CD4-positive, alpha-beta memory T cell (primary cell): ENCODE measurements at places on chromosomes 7 and 10.

DNA sequence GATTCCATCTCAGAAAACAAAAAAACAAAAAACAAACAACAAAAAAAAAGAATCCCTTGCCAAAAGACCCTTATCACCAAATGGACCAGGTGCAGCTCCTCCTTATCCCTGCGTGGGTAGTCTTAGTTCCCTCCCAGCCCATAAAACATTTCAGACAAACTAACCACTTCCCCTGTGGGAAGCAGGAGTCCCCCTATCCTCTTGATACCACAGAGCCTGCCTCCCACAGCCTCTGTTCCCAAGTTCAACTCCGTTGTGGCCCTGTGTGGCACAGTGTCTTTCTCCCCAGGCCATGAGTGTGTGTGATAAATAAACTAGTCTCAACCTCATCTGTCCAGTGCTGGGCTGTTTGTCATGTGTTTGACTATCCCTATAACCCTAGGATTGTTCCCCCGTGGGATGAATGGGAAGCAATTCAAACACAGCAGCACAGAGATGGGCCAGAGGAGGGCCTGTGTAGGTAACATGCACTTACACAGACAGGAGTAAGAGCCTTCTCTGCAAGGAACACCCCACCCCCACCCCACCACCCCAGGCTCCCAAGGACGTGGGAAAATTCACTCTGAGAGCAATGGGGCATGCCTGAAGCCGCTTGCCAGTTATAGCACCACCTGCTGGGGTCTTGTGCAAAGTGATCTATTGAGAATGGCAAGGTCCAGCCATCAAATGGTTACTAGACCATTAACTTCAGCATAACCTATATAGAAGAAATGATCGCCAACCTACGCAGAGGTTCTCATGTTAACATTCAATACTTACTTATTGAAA, 147.1 kb upstream of the GHITM start:
- DNase-seq, result no peak

GRCh38 chr7:122068999-122069398, 75.0 kb downstream of the AASS start:
- no peak for DNase-seq

GRCh38 chr10:24680647-24681524, 42.8 kb downstream of the ARHGAP21 start:
- DNase-seq, result no peak

DNA sequence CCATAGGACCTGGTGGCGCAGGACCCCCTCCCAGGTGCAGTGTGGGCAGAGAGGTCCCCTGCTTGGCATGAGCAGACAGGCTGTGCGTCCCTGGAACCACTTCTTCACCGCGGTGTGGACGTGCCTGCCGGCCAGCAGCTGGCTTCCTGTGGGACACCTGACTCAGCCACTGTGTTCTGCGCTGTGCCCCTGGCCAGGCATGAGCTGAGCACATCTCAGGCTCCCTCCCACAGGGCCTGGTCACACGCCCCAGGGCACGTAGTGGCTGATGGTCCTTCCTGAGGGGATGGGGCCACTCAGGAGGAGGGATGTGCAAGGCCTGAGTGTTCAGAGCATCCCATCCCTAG, 3.5 kb upstream of the DEPP1 start:
- DNase-seq, result no peak

- no peak for DNase-seq
These were observed 1.2 kb downstream of the ZNF33B start for GRCh38 chr10:42637142-42637541.

DNA sequence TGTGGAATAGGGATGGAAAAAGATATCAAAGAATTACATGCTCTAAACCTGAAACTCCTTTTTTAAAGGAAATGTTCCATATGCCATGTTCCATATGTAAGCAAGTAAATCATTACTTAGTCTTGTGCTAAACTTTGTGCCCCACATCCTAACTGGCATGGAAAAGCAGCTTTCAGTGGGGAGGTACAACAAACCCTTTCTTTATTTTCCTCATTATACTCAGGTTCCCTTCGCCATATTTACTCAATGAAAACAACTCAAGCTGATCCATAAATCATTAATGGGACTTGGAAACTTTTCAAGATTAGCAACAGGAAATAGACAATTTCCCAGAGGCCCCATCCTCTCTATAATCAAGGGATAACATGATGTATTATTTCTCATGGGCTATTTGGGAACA, 56.0 kb downstream of the GSAP start:
- DNase-seq, result no peak

DNA sequence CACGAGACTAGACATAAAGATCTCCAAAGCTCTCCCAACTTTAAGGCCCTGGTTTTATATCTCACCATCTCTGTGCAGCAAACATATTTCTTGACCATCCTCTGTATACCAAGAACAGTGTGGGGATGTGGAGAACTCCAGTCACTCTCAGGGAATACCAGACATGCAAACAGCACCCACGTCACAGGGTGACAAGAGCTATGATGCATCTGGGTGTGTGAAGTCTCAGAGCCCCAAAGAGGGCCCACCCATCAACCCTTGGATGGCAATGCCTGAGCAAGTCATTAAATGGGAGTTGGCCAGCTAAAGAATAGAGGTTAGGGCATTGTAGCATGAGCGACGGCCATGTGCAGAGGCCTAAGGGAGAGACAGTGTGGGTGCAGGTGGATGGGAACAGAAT, 373.5 kb upstream of the BMPER start:
- no peak for DNase-seq

- peak; percentile 9 for DNase-seq
These were observed 66.6 kb downstream of the CAV1 start for GRCh38 chr7:116591202-116592040.

GRCh38 chr10:71909399-71910083, 54.7 kb upstream of the CHST3 start:
- no peak for DNase-seq

DNA sequence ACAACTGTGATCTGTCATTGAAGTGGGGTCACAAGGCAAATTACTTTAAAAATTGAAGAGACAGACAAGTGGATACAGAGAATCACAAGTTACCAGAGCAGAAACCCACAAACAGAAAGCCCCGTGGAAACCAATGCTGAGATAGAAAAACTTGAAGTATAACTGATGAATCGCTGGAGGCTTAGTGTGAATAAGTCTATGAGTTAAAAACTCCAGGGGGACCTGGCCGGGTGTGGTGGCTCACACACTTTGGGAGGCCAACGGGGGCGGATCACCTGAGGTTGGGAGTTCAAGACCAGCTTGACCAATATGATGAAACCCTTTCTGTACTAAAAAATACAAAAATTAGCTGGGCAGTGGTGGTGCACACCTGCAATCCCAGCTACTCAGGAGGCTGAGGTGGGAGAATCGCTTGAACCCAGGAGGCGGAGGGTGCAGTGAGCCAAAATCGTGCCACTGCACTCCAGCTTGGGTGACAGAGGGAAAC, 69.7 kb upstream of the ZNRF2 start:
- DNase-seq, result no peak

GRCh38 chr10:76428551-76429367, 997.3 kb downstream of the LRMDA start:
- DNase-seq, result no peak

DNA sequence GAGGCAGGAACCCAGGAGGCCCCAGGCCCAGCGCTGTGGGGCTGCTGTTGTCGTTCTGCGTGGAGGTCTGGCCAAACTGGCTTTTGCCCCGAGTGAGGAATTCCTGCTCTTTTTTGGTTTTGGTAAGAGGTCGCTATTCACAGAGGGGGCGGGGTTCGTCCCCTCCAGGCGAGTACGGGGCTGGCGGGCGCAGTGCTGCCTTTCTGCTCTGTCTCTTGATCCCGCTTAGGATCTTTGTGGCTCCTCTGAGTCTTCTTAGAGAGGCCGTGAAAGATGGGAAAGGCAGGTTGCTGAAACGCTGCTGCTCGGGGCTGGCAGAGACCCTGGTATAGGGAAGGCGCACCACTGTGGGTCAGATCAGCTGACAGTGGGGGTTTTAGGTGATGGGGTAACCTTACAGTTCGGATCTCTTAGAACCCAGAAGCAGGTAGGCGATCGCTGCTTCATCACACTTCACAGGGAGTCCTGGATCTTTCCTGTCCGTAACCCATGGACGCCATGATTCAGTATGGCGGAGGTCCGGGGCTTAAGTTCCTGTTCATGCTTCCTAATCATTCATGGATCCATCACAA, 136.7 kb downstream of the KIF20B start:
- DNase-seq, result no peak

- DNase-seq, result peak; percentile 75
These were observed 38.8 kb downstream of the PSAP start for GRCh38 chr10:71812016-71812912.

- no peak for DNase-seq
These were observed 31.6 kb upstream of the SUN1 start for GRCh38 chr7:800692-801091.

GRCh38 chr10:110273474-110273873, 31.2 kb downstream of the SMNDC1 start:
- DNase-seq, result peak; percentile 43

- no peak for DNase-seq
These were observed 32.2 kb upstream of the AQP1 start for GRCh38 chr7:30879139-30880124.

DNA sequence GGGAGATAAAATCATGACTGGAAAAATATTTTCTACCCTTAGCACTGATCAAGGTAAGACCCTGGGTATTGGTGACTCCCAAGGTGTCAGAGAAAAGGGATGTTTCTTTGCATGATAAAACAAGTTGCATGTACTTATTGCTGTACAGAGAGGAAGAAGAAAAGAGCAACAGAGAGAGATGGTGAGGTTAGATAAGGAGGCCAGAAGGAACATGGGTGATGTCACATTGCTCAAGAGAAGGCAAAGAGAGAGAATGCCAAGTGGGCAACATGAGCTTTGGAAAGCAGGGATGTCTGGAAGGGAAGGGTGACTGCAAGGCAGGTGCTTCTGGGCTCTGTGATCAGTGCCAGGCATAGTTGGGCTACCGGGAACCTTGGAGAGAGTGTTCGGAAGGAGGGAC, 65.1 kb upstream of the ADARB2 start:
- no peak for DNase-seq

DNA sequence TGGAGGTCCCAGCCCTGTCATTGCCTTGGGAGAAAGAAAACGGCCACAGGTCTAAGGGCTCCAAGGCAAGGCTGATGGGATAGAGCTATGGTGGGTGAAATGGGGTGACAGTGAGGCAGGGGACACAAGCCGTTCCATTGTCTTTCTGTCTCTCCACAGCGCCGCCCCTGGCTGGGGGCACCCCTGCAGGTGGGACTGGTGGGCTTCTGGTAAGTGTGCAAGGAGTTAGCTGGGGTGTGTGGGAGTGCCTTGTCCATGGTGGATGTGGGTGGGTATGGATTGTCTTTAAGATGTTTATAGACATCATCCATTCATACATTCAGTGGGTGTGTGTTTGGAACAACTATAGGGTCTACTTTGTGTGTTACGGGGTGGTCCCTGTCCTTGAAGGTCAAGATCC, 7.5 kb downstream of the SFXN3 start:
- DNase-seq, result no peak

- DNase-seq, result no peak
These were observed 2.8 kb downstream of the BORCS7 start for GRCh38 chr10:102856758-102857424.

- DNase-seq, result no peak
These were observed 21.5 kb downstream of the POLL start for GRCh38 chr10:101566333-101567164.

DNA sequence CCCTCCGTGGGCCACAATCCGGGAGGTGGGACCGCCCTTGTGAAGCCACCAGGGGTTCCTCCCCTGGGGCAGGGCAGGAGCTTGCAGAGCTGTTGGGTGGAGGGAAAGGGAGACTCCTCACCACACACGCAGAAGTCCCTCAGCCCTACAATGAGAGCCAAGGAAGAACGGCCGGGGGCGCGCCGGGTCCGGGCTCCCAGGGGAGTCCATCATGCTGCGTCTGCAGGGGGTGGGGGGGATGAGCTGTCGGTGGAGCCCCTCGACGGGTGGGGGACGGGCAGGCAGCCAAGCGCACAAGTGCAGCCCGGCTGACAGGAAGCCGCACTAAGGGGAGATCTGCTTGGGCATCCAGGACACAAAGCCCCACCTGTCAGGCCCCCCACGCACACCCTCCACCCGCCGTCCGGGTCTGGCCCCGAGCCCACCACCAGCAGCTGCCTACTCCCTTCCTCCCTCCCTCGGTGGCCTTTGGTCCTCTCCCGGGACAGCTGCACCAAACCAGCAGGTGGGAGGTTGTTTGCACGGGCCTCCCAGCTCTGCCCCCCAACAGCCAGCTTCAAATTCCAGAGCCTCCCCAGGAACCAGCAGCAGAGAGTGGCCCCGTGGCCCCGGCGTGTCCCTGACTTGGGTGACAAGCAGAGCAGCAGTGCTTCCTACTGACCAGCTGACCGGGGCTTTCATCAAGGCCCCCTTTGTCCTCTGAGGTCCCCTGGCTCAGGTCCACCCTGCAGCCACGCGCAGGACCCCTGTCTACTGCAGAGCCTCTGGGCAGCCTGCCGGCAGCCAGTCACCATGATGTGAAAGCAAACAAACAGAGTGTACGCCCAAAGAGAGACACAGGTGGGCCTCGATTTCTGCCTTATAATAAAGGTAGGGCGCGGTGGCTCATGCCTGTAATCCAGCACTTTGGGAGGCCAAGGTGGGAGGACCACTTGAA, 50.3 kb downstream of the HIP1 start:
- DNase-seq, result no peak

DNA sequence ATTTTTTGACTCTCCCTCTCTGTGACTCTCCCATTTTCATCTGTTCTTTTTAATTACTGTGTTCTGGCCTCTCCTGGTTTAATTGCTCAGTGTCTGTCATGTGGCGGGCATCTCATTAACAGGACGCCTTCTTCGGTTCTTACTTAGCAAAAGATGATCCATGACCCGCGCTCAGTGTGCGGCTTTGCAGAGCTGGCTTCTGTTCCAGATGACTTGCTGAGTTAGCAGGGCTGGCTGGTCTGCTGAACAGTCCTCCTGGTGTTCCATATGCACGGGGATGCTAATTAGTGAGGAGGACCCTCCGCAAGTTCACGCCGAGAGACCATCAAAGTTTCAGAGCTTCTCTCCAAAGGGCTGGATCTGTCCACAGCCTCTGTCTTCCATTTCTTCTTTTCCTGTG, 258.6 kb upstream of the MKI67 start:
- DNase-seq, result no peak

DNA sequence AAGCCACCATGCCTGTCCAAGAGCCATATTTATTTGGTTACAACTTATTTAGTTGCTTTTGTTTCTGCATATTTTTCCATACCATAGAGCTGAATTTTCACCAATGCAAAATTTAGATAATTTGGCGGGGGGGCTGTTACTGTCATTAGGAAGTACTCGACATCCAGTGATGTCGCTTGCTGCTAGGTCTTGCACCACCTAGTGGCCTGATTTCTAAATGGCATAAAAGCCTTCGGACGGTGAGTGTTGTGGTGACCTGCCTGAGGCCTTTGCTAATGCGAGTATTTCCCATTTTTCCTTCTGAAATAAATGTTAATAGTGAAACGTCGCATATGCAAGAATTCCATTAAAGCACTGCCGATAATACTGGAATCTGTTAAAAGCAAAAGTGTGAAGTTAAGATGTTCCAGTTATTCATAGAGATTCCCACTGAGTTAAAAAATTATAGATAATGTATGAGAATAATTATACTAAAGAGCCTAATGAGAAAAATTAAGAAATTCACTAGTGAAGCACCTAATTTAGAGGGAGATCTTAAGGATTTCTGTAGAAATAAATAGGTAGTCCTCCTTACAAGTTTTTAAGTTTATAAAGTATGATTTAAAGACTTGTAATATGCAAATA, 86.1 kb upstream of the DNAJB6 start:
- DNase-seq, result peak; percentile 55

GRCh38 chr7:50436133-50436806, 13.9 kb downstream of the FIGNL1 start:
- no peak for DNase-seq

GRCh38 chr7:125878988-125879387, 949.4 kb upstream of the POT1 start:
- DNase-seq, result no peak

GRCh38 chr7:122339145-122339904, 34.8 kb upstream of the FEZF1 start:
- no peak for DNase-seq

GRCh38 chr7:117837841-117838240, 35.4 kb downstream of the CTTNBP2 start:
- DNase-seq, result no peak
